ENCODE measurements at places on chromosomes 4 and X. TPM values are rescaled to one million over a fixed set of nuclear protein-coding genes. Genes with fewer than 3 reads are reported as not detected.

Gene P2RY8
- polyA plus RNA-seq = 265 TPM

Gene ZNF185
- polyA plus RNA-seq = 0.55 TPM

Gene DSPP
- polyA plus RNA-seq = not detected

Gene NEK1
- 15.1 TPM for polyA plus RNA-seq

Gene TMEM164
- polyA plus RNA-seq = 1.4 TPM

Gene ASMTL
- 66.0 TPM for polyA plus RNA-seq

Gene PCSK1N
- not detected for polyA plus RNA-seq

Gene F8A2
- polyA plus RNA-seq = not detected

Gene FBXO8
- polyA plus RNA-seq = 14.1 TPM

Gene AR
- polyA plus RNA-seq = not detected

Gene INPP4B
- polyA plus RNA-seq = 0.16 TPM

Gene RTL3
- polyA plus RNA-seq = not detected

Gene PAGE4
- not detected for polyA plus RNA-seq

Gene FABP2
- not detected for polyA plus RNA-seq

Gene PABPC1L2A
- polyA plus RNA-seq = not detected

Gene CETN2
- polyA plus RNA-seq = 34.3 TPM

Gene POU4F2
- not detected for polyA plus RNA-seq

Gene TMPRSS11E
- polyA plus RNA-seq = not detected

Gene RENBP
- 3.0 TPM for polyA plus RNA-seq

Gene TCEAL6
- polyA plus RNA-seq = not detected

Gene PRAF2
- 39.0 TPM for polyA plus RNA-seq

Gene SOWAHB
- polyA plus RNA-seq = not detected

Gene ERCC6L
- polyA plus RNA-seq = 0.85 TPM

Gene ITIH6
- polyA plus RNA-seq = not detected

Gene SPANXB1
- polyA plus RNA-seq = not detected

Gene PHOX2B
- polyA plus RNA-seq = not detected

Gene TMPRSS11F
- polyA plus RNA-seq = not detected

Gene ABCG2
- polyA plus RNA-seq = 1.1 TPM

Gene CASP3
- 4.3 TPM for polyA plus RNA-seq

Gene ATP2B3
- polyA plus RNA-seq = not detected

Gene ADH1B
- not detected for polyA plus RNA-seq

Gene FAM13A
- 1.8 TPM for polyA plus RNA-seq

Gene HPGD
- not detected for polyA plus RNA-seq

Gene HMX1
- polyA plus RNA-seq = not detected

Gene PDLIM3
- not detected for polyA plus RNA-seq

Gene SLC39A8
- 17.2 TPM for polyA plus RNA-seq

Measured in naive B cell (primary cell).